GM23338 (cell line): ENCODE measurements at places on chromosomes 12 and 14. TPM values are rescaled to one million over a fixed set of nuclear protein-coding genes. Genes with fewer than 3 reads are reported as not detected.

Gene HCAR1
- total RNA-seq: 0.17 TPM in 1 of 2 replicates, not detected in the other

DNA sequence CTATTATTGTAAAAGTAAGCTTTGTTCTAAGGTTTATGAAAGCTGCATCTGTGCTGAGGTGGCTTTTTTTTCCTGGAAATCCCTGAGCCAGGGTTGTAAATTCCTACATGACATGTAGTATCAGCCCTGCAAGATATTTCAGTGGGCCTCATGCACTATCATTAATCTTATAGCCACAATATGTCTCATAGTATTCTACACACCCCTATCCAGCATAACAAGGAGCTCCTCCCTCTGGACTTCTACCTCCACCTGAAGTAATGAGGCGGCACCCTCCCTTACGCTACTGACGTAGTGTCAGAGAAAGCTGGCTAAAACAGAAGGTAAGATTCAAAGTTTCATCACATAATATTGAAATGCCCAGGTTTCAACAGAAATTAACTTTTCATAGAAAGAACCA, 35.5 kb downstream of the SLC5A8 start:
- H3K27ac ChIP-seq: no peak overlapping the region
- H3K4me1 ChIP-seq: no peaks in the 10 kb centered on the region
- no peaks in the 10 kb centered on the region for H3K27me3 ChIP-seq
- H3K36me3 ChIP-seq: no peaks in the 10 kb centered on the region
- no peak overlapping the region for H3K4me3 ChIP-seq
- DNase-seq: no peak

Gene CHGA
- total RNA-seq: 13.9 and 20.9 TPM in 2 replicates

Gene DUSP6
- total RNA-seq: 153 and 191 TPM in 2 replicates

DNA sequence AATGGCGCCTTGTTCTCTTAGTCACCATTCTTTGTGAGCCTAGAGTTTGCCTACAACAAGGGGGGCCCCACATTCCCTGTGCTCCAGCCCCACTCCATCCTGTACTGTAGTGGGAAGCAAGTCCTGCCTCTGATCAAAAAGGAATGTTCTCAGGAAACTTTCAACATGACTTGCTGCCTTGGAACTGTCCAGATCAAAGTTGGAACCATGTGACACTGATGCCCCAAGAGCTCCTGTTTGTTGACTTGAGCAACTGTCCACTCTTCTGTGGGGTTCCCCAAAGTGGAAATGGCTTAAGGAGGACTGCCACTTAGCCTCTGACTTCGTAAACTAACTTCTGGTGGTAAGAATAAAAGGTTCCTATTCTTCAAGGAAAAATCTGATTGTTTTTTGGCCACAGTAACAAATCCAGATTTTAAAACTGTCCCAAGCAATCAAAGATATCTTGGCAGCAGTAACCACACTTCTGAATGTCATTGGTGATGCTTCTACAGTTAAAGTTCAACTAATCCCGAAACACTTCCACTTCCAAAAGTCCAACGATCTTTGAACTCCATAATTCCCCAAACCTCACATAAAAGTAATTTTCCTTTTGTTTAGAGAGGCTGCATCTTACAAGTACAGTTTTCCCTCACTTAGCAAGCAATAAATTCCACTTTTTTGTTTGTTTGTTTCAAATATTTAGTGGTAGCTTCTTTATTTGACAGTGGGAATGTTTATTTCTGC, 67.2 kb downstream of the PAH start:
- no peaks in the 10 kb centered on the region for H3K36me3 ChIP-seq
- no peak overlapping the region for H3K27ac ChIP-seq
- H3K4me3 ChIP-seq: no peak overlapping the region
- DNase-seq: no peak
- H3K27me3 ChIP-seq: no peaks in the 10 kb centered on the region
- no peaks in the 10 kb centered on the region for H3K4me1 ChIP-seq

DNA sequence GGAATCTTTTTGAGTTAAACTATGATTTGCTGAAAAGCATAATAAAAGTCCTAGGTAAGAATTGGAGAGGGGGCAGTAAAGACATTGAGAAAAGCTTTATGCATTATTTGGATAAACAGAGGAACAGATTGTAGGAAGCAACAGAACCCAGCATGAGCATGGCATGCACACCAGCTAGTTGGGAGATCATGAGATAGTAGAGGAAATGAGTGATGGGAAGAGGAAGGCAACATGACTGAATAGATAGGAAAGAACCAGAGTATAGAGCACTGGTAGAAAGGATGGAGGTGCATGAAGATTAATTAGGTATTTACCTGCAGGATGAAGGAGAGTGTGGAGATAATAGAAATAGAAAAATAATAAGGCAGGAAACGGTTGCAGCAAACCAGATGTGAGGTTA, 248.5 kb upstream of the LMO3 start:
- no peak overlapping the region for H3K4me3 ChIP-seq
- H3K27ac ChIP-seq: no peak overlapping the region
- DNase-seq: no peak
- no peaks in the 10 kb centered on the region for H3K4me1 ChIP-seq

DNA sequence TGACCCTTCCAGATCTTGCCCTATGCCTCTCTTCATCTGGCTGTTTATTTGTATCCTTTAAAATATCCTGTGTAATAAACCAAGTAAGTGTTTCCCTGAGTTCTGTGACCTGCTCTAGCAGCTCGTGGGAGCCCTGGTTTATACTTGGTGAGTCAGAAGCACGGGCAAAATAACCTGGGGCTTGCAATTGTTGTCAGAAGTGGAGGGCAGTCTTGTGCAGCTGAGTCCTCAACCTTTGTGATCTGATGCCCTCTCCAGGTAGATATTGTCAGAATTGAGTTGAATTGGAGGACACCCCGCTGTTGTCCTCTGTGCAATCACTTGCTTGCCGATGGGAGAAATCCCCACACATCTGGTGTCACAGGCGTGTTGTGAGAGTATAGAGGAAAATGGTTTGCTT, 62.5 kb upstream of the PRICKLE1 start:
- no peak overlapping the region for H3K27ac ChIP-seq
- DNase-seq: no peak
- H3K4me3 ChIP-seq: no peak overlapping the region
- H3K27me3 ChIP-seq: no peaks in the 10 kb centered on the region
- no peaks in the 10 kb centered on the region for H3K36me3 ChIP-seq
- peaks cover 7% of the 10 kb centered on the region for H3K4me1 ChIP-seq

- no peak overlapping the region for H3K4me3 ChIP-seq
- no peaks in the 10 kb centered on the region for H3K36me3 ChIP-seq
- H3K27ac ChIP-seq: no peak overlapping the region
- DNase-seq: peak; percentile 13
- no peaks in the 10 kb centered on the region; the same call in 1 of the 2 replicates for H3K4me1 ChIP-seq
Observed at GRCh38 chr14:54312166-54312801, 84.5 kb upstream of the CDKN3 start.

Gene TAS2R9
- 0.19 TPM in 1 of 2 replicates, not detected in the other for total RNA-seq

- H3K36me3 ChIP-seq: no peaks in the 10 kb centered on the region
- no peak for DNase-seq
- peaks cover 24% of the 10 kb centered on the region for H3K4me1 ChIP-seq
- no peak overlapping the region for H3K4me3 ChIP-seq
Observed at GRCh38 chr12:66503746-66504145, 175.1 kb downstream of the GRIP1 start.

Gene INHBE
- 19.4 and 29.0 TPM in 2 replicates for total RNA-seq

DNA sequence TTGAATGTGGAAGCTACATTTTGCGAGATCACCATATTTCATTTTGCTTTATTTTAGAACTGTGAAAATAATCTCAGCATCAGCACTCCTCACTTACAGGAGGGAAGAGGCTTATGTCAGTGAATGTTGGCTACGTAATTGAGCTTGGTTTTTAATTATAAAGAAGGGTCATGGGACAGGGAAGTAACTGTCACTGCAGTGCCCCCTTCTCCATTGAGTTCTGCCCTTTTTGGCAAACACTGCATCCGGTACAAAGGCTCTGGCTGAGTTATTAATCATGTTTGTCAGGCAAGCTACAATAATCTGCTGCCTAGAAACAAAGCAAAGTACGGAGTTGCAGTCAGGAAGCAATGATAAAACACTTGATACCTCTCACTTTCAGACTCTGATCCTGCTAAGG, 546.7 kb downstream of the SNAPC1 start:
- no peak overlapping the region for H3K27ac ChIP-seq
- no peak for DNase-seq
- H3K36me3 ChIP-seq: no peaks in the 10 kb centered on the region
- no peaks in the 10 kb centered on the region for H3K27me3 ChIP-seq

Gene NOVA1
- total RNA-seq: 8.1 and 10.9 TPM in 2 replicates

- peaks cover 54% of the 10 kb centered on the region for H3K36me3 ChIP-seq
- no peak for DNase-seq
- H3K4me3 ChIP-seq: no peak overlapping the region
Observed at GRCh38 chr14:67371247-67372148, 11.4 kb downstream of the EIF2S1 start.

GRCh38 chr14:22884076-22884737, 1.2 kb downstream of the REM2 start:
- H3K27me3 ChIP-seq: peaks cover 17% of the 10 kb centered on the region
- no peak for DNase-seq
- no peak overlapping the region for H3K4me3 ChIP-seq

- H3K36me3 ChIP-seq: no peaks in the 10 kb centered on the region
- H3K4me1 ChIP-seq: peaks cover 28% of the 10 kb centered on the region; the same call in 1 of the 2 replicates
- no peaks in the 10 kb centered on the region for H3K27me3 ChIP-seq
- H3K27ac ChIP-seq: no peak overlapping the region; the same call in 1 of the 2 replicates
Observed at GRCh38 chr14:93329965-93330608, 2.7 kb downstream of the BTBD7 start.

Gene CEBPE
- total RNA-seq: not detected in 2 replicates

DNA sequence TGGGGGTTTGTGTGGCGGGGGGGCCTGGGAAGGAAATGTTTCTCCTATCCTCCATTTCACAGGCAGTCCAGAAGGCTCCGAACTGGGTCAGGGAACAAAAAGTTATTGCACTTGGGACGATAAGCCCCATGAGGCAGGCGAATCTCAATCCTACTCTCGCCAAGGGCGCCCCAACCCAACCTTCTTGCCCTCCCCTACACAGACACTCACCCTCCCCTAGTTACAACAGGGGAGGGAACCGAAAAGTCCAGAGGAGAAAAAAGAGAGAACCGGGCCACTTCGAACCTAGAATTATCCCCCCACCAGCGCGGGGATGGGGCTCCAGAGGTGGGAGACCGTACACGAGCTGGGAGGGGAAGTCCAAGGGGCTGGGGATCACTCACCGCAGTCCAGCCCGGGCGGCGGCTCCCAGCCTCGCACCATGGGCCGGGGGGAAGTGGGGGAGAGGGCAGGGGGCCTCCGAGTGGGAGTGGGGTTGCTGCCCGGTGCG, 357 bp downstream of the HOMEZ start:
- H3K27ac ChIP-seq: no peak overlapping the region
- H3K36me3 ChIP-seq: no peaks in the 10 kb centered on the region
- peaks cover 15% of the 10 kb centered on the region for H3K4me1 ChIP-seq
- peaks cover 58% of the 10 kb centered on the region for H3K27me3 ChIP-seq
- DNase-seq: peak; percentile 37

GRCh38 chr14:53925201-53925766, 31.3 kb downstream of the BMP4 start:
- H3K4me3 ChIP-seq: no peak overlapping the region
- no peak overlapping the region for H3K27ac ChIP-seq
- H3K36me3 ChIP-seq: no peaks in the 10 kb centered on the region
- H3K4me1 ChIP-seq: peaks cover 14% of the 10 kb centered on the region
- no peak for DNase-seq

- peaks cover 20% of the 10 kb centered on the region for H3K4me1 ChIP-seq
- H3K27ac ChIP-seq: no peak overlapping the region
Observed at GRCh38 chr14:75418850-75419768, 8.7 kb upstream of the JDP2 start.

GRCh38 chr14:24054646-24055045, 2.8 kb downstream of the CARMIL3 start:
- no peaks in the 10 kb centered on the region for H3K27me3 ChIP-seq
- no peak for DNase-seq
- H3K4me1 ChIP-seq: peaks cover 9% of the 10 kb centered on the region; the same call in 1 of the 2 replicates
- H3K27ac ChIP-seq: no peak overlapping the region
- no peak overlapping the region for H3K4me3 ChIP-seq

DNA sequence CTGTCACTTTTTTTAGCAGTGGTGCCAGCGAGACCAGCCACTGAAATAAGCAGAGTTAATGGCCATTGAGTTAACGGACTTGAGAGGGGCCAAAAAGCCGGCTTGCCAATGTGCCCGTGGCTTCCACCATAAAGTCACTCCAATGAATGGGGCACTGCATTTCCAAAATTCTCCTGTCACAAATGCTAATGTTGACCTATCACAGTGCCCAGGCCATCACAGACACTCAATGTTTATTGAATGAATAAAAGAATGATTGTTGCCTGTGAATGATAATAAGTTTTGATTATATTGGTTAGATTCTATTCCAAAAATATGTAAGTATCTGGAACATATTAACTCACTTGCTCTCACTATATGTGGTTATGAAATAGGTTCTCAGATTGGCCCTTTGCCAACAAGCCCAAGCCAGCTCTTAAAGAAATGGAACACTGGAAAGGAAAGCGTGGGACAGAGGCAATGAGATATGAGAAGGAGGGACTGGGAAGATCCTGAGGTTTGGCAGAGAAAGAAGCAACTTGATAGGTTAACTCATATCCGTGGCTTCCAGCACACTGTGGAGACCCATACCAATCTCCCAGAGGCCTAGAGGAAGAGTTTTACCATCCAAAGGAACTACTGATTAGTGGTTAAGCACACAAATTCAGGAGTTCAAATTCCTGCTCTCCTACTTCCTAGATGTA, 108.7 kb downstream of the BTG1 start:
- H3K36me3 ChIP-seq: no peaks in the 10 kb centered on the region
- no peak overlapping the region for H3K4me3 ChIP-seq
- peaks cover 32% of the 10 kb centered on the region for H3K4me1 ChIP-seq
- no peak for DNase-seq
- no peaks in the 10 kb centered on the region for H3K27me3 ChIP-seq

Gene SMCO2
- not detected in 2 replicates for total RNA-seq

Gene TAS2R13
- 3.6 and 6.1 TPM in 2 replicates for total RNA-seq

Gene MMP19
- 0.08 and 1.4 TPM in 2 replicates for total RNA-seq

GRCh38 chr12:18850752-18851151, 112.8 kb downstream of the CAPZA3 start:
- H3K27ac ChIP-seq: no peak overlapping the region
- H3K27me3 ChIP-seq: no peaks in the 10 kb centered on the region
- H3K36me3 ChIP-seq: no peaks in the 10 kb centered on the region
- H3K4me1 ChIP-seq: no peaks in the 10 kb centered on the region
- H3K4me3 ChIP-seq: no peak overlapping the region

Gene ADGRD1
- 0.08 and 1.4 TPM in 2 replicates for total RNA-seq
